ENCODE measurements at places on chromosomes 5 and 9.

DNA sequence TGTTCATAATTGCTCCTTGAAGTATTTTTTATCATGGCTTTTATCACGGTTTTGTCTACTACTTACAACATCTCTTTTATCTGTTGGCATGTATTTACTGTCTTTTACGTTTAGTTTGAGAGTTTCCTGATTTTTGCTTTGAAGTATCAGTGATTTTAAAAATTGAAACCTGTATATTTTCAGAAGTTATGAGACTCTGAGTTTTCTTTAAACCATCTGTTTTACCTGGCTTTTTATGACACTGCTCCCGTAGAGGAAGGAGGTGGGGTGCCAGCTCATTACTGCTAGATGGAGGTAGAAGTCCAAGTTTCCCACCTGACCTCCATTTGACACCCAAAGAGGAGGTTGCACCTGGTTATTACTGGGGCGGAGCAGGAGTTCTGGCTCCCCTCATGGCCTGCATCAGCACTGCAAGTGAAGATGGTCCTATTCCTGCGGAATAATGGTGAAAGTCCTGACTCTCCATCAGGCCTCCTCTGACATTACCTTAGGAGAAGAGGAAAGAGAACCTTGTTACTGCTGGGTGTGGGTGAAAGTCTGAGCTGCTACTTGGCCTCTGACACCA is 10.0 kb upstream of the ZNF131 start:
- no peak for DNase-seq

DNA sequence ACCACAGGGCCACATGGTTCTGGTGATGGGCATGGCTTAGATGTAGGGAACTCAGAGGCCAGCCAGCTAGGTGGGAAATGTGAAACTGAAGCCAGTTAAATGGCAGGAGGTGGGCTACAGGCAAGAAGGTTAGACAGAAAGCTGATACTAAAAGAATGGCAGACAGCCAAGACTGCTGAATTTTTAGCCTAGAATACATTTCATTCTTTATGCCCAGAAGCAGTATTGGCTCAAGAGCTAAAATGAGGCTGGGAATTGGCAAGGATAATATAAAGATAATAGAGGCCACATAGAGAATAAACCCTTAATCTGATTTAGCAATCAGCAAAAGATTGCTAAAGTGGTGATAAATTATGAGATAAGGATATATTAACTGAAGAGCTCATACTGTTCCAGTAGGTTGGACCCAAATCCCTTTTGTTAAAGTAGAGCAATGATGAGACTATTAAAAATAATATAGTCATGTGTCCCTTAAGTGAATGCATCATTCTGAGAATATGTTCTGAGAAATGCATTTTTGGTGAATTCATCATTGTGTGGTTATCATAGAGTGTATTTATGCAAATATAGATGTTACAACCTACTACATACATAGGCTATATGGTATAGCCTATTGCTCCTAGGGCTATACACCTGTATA is 234.3 kb downstream of the CHSY3 start:
- DNase-seq, result no peak

- DNase-seq, result no peak
These were observed 19.0 kb downstream of the SH3GLB2 start for GRCh38 chr9:129008986-129009583.

GRCh38 chr5:173429489-173430150 is 101.4 kb upstream of the STC2 start:
- no peak for DNase-seq

DNA sequence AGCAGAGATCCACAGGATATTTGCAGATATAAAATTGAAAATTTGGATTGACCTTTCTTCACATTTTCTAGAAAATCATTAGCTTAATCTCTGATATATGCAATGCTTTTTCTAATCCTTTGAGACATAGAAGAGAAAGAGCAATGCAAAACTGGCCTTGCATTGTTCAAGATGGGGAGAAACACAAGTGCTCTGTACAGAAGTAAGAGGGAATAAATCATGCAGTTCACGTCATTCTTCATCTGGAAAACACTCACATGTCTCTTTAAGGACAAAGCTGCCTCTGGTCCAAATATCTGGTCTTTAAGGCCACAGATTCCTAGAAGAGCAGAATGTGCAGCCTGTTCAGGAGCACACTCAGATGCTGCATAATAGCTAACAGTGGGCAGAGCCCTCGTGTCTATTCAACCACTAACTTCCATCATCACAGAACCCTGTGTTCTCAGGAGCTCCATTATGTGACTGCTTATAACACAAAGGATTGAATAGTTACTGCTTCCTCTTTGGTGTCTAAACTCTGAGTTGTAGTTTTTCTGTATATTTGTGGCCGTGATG is 277.5 kb downstream of the PLK2 start:
- no peak for DNase-seq

DNA sequence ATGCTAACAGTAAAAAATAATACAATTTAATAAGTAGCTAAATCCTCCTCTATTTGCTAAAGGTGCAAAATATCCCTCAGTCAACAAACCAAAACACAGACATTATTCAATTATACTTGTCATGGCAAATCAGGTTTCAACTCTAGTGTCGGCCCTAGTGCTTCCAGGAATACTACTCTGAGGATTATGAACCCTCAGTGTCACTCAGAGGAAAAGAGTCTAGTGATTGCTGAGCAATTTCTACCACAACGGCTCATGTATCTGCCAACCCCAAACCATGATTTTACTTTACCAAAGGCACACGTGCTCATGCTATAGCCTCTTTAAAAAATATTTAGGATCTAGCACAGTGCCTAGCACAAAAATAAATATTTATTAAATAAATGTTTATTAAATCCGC is 21.0 kb downstream of the RICTOR start:
- no peak for DNase-seq

DNA sequence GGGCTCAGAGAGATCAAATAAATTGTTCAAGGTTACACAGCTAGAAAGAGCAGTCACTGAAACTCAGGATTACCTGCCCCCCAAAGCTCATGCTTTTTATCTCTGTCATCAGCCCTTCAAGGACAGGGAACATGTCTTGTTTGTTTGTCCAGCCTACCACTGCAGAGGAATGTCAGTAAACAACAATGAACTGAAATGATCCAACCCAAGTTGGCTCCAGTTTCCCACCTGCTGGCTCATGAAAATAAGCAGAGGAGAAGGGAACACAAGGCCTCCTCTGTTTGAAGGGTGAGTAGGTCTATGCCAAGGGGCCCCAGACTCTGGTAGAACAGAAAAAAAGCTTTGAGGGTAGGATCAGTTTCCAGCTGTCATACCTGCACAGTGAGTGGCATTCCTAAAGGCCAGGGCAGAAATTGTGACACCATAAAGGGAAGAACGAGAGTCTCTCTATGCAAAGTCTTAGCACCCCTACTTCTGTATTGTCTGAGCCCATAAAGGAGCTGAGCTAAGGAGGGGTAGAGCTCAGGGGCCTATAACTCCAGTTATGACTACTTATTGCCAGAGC is 115.2 kb downstream of the TRIM36 start:
- DNase-seq, result no peak

DNA sequence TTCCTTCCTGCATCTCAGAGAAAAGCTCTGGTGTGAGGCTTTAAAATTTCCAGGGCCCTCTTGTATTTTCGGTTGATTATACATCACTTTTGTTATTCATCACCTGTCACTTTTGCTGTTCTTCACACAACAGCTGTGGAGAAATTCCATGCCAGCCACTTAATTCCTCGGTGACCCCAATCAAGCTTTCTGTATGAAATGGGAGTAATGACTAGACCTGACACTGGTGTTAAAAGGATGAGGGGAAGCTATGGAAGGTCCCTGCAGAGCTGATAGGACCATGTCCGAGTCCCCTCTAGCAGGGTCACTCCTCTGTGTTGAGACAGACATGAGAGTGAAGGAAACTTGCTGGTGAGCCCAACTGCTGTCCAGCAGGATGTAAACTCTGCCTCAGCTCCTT is 59.7 kb downstream of the GPR21 start:
- DNase-seq, result no peak

- DNase-seq, result peak; percentile 80
These were observed 31.6 kb downstream of the TNFSF8 start for GRCh38 chr9:114898741-114899140.

- no peak for DNase-seq
These were observed 30.0 kb downstream of the TGFBR1 start for GRCh38 chr9:99134893-99135341.

DNA sequence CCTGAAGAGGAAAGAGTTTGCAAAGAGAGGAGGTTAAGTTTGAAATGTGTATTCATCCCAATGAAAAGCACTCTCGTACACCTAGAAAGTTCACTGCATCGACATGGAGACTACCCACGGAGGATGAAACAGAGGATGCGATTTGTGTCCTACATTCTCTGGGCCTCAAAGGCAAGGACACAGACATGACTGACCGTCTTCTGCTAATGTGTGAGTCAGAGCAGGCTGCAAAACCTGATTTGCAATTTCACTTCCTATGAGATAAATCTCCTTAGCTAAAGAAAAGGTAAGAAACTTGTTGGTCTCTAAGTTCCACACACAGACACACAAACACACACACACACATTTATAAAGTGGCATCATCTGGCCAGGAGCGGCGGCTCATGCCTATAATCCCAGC is 98.6 kb downstream of the GNAQ start:
- DNase-seq, result no peak

GRCh38 chr5:133006653-133007052 is 19.7 kb downstream of the ZCCHC10 start:
- DNase-seq, result no peak

DNA sequence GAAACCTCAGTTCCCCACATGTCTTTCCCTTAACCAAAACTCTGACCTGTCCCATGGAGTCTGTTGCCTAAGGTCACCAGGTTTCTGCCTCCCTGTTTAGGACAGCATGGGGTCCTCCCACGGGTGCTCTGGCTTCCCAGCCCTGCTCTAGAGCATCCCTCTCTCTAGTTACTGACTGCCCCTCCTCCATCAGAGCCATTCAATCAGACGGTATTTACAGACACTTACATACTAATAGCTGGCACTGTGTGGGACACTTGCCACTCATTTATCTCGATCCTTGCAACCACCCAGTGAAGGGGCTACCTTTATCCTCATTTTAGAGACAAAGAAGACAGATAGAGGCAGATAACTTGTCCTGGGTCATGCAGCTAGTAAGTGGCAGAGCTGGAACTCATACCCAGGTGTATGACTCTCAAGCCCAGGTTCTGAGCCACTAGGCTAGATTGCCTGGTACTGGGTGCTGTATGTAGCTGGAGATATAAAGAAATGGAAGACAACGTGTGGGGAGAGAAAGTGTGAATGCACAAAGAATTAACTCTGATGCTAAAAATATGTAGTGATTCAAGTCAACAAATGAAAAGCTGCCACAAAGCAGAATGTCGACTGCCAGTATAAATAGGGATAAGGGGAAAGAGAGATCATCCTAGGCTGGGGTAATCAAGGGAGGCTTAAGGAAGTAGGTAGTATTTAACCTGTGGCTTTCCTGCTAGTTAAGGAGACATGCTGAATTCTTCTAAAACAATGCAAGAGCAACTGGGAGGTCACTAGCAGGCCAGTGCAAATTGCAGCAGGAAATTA is 52.5 kb upstream of the PDE8B start:
- DNase-seq, result peak; percentile 30

DNA sequence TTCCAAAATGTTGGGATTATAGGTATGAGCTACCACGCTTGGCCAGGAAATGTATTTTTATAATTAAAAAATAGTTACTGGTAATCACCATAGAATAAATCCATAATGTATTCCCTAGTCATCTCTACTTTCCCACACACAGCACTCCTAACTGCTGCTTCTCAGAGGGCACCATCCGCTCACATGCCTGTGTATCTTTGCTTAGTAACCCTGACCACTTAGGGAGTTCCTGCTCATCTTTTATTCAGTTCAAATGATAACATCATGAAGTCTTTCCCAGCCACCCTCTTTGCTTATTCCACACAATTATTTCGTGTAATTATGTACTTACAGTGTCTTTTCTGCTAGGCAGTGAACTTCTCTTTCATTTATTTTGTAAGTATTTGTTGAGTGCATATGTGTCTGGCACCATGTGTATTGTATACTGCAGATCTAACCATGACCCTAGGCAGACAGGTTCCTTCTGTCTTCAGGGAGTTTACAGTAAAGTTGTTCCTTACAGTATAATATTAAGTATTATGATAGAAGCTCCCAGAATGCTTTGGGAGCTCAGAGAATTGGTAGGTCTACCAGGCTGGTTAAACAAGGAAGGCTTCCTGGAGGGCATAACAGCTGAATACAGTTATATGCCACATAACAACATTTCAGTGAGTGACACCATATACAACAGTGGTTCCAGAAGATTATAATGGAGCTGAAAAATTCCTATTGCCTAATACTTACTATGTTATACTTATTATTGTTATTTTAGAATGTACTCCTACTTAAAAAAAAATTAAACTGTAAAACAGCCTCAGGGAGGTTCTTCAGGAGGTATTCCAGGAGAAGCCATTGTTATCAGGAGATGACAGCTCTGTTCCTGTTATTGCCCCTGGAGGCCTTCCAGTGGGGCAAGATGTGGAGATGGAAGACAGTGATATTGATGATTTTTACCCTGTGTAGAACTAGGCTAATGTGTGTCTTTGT is 39.2 kb downstream of the DCAF10 start:
- no peak for DNase-seq

GRCh38 chr9:134624137-134624591 is 17.4 kb upstream of the COL5A1 start:
- DNase-seq, result no peak

- no peak for DNase-seq
These were observed 422.1 kb upstream of the TNC start for GRCh38 chr9:115540091-115540490.

DNA sequence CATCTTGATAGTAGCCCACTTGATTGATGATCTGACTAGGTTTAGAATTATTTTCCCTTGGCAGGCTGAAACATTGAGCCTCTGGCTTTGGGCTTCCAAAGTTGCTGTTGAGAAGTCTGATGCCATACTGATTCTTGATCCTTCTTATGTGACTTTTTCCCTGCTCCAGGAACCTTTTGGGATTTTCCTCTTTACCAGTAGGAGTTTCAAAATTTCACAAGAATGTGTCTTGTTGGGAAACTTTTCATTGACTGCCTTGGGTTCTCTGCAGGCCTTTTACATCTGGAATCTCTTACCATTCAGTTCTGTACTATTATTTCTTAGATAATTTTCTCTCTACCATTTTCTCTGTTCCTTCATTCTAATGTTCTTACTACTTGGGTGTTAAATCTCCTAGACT is 20.0 kb downstream of the STC2 start:
- no peak for DNase-seq

- DNase-seq, result no peak
These were observed 106.6 kb downstream of the PALM2AKAP2 start for GRCh38 chr9:109886617-109887016.

- no peak for DNase-seq
These were observed 20.0 kb downstream of the ANKRD33B start for GRCh38 chr5:10583663-10584572.

- no peak for DNase-seq
These were observed 8.4 kb downstream of the SREK1IP1 start for GRCh38 chr5:64759960-64760660.

Measured in stimulated activated effector memory CD8-positive, alpha-beta T cell treated with anti-CD3 and anti-CD28 coated beads, Interleukin-12 subunit alpha, Interleukin-12 subunit beta, amount 100 ng/mL, for 72 hours (primary cell).